ENCODE measurements at places on chromosomes 5 and 9.

- no peak for DNase-seq
Measured at GRCh38 chr5:127392762-127393161, 102.2 kb downstream of the MEGF10 start.

GRCh38 chr5:18732556-18733479 is 1098.6 kb downstream of the TAF11L14 start:
- peak; percentile 2 for DNase-seq

DNA sequence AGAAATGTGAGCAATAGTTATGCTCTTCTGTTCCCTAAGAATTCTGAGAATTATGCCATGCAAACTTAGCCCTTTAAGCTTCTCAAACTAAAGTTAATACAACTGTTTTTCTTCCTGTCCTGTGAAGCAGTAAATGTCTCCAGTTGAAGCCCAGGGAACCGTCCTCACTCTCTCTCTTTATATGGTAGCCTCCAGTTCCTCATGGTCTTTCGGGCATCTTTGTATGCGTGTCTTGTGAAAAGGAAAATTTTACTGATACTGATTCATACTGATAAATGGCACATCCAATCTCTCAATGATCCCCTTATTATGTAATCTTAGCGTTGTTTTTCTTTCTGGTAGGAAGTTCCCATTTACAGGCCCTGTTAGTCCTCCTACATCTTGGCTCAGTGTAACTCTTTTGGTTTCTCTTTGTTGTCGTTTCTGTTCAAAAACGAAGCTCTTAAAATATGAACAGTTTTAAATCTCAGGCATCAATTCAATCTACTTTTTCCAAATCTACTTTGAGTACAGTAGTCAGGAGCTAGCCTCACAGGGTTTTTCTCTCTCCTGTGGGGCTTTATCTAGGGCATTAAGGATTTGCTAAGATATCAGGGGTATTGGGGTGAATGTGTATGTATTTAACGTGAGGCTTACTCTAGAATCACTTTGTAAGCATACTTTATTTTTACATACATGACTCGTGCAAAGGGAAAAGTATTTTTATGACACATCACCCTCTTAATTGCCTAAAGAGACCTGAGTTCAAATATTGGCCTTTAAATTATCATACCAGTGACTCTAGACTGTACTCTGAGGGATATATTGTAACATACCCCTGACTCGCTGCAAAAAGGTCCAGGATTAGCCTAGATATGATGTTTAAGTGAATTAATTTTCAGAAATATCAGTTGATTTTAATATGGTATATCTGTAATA is 258.0 kb downstream of the NR3C1 start:
- no peak for DNase-seq

GRCh38 chr5:83494666-83495065 is 23.1 kb downstream of the VCAN start:
- DNase-seq: no peak

DNA sequence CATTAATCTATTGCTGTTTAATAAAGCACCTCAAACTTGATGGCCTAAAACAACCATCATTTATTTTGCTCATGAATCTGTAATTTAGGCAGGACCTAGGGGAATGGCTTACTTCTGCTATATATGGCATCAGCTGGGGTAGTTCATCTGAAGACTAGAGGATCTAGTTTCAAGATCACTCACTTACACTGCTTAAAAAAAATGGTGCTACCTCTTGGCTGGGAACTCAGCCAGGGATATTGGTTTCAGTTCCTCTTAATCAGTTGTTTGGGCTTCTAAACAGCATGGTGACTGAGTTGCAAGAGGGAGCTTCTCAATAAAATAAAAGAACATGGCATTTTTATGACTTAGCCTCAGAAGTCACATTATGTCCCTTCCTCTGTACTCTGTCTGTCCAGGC is 142.0 kb downstream of the FAM114A2 start:
- DNase-seq: peak; percentile 16

GRCh38 chr5:132821791-132822190 is 8.7 kb downstream of the SHROOM1 start:
- no peak for DNase-seq

DNA sequence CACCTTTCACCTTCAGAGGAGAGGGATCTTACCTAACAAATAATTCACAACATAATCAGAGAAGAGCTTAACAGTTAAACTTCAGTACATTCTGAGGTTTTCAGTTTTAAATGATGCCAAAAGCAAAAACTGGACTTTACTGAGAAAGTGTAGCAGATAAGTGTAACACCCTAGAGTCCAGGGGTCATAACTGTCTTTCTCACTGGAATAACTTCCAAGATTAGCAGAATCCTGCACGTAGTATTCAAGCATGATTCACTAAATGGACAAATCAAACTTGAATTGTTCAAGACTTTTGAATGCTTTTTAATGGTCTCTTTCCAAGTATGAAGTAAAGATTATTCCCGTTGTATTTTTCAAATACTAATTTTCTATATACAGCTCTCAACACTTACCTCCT is 180.1 kb upstream of the NREP start:
- no peak for DNase-seq

Measured in hematopoietic multipotent progenitor cell treated with erythropoietin and hydrocortisone succinate and interleukin-3 and kit ligand, for 8 days (in vitro differentiated cells).